T-helper 17 cell (primary cell): ENCODE measurements at places on chromosomes 13 and 19.

- no peak for DNase-seq
These were observed 705.6 kb upstream of the MIR17HG start for GRCh38 chr13:90641884-90642283.

DNA sequence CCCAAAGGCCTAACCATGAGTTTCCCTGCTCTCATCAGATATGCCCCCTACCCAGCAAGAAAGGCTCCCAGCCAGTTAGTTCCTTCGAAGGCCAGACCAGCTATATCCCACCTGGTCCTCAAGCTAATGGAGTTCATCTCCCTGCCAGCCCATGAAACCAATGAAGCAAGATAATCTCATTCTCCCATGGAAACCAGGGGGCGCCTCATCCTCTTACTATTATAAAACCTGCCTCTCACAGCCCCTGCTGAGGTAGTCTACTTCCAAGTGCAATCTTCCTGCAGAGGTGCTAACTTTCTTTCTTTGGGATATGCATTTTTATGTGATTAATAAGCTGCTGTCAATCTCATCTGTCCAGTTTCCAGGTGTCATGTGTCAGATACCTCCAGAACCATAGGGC is 34.0 kb upstream of the ZNF573 start:
- no peak for DNase-seq

- DNase-seq = no peak
These were observed 22.0 kb upstream of the GPR18 start for GRCh38 chr13:99280166-99280565.

GRCh38 chr13:67043901-67044300 is 186.2 kb downstream of the PCDH9 start:
- no peak for DNase-seq

DNA sequence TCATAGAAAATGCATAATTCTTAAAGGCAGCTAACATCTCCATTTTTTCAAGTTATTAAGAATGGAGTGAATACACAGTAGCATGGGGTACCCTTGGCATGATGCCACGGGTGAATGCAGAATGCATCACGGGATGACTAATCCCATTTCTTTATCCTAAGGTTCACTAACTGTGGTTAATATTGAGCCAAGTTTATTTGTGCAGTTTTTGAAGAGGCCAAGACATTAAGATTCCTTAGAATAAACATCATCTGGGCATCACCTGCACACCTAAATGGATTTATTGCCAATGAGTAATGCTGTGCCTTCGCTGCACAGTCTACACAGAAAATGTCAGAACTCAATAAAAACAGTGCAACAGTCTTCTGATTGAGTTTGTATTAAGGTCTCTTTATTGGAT is 333.1 kb downstream of the GPC6 start:
- DNase-seq = no peak

GRCh38 chr19:11269408-11269807 is 7.1 kb upstream of the DOCK6 start:
- DNase-seq = no peak

GRCh38 chr19:50493171-50493570 is 16.5 kb upstream of the GARIN5A start:
- no peak for DNase-seq

DNA sequence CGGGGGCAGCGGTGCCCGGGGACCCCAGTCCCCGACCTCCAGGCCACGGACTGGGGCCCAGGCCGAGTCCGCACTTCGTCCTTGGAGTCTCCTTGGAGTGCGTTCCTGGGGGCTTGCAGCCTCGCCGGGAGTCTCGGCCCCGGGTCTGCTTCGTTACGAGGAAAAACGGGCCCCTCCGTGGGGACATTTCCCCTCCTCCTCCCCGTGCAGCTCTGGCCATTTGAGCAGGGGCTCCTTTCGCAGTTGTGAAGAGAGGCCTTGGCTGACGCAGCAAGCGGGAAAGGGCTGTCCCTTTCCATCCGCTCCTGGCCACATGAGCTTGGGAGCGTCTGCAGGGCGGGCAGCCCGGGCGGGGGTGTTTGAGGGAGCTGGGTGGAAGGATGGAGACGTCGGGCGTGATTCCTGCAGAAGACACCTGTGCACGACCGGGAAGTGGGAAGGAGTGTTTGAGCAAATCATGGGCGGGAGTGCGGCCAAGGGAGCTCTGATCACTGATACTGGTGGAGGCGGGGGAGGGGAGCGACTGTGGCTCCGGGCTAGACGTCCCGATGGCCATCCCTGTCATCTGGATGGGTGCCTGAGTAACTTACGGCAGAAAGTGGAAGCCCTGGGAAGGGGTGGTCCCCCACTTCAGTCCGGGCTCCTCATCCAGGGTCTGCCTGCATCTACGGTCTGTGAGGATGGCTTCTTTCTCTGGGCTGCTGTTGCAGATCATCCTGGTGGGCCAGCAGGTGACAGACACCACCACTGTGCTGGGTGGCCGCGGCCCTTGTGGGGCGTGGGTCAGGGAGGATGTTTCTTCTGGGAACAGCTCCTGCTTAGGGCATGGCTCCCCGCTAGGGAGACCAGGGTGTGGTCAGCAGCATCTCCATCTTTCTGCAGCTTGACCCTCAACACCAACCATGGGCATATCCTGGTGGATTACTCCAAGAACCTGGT is 736 bp downstream of the GPI start:
- DNase-seq = no peak

DNA sequence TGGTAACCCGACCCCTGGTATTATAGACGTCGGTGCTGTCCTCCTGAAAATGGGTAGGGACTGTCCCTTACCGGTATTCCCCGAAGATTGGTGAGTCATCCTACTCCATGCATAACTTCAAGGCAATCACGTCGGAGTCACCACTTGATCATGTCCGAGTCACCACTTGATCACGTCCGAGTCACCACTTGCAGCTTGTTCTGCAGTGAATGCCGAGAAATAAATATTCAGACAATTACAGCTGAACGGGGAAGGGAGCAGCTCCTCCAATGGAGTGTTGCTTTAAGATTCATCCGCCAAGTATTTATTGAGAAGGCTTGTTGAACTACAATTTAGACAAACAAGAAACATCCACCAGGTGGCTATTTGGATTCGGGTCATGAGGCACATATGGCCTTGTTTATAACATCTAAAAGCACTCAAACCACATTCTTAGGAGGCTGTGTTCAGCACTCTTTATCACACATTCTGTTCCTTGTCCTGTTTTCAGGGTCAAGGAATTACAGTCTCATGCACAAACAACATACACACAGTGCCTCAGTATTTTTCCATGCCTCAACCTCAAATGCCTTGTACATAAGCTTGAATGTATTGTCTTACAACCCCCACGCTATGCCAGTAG is 43.1 kb downstream of the ZNF726 start:
- DNase-seq = no peak

- no peak for DNase-seq
These were observed 1.0 kb upstream of the TYROBP start for GRCh38 chr19:35908973-35909683.

DNA sequence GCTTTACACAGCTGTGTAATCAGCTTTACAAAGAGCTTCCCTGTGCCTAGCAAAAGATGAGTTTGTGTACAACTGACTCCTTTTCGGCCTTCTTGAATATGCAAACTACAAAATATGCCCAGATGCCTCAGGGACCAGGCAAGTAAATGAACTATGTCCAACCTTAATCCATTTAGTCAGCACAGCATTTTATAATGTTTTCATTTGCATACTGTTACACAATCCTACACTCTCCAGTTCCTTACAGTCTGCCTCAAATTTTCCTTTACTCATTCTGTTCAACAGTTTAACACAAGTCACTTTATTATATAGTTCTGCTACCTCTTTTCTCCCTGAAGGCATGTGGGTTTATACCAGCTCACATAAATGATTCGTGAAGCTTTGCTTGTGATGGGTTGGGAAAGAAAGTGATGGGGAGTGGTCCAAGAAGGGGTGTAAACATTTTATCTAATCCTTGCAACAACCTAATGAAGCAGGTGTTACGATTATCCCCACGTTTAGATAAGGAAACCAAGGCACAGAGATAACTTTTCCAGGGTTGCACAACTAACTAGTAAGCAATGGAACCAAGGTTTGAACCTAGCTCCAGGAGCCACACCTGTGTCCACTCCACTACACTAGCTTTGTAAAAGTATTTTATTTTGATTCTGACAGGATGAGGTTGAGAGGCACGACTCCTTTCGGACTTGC is 3.3 kb upstream of the USP12 start:
- DNase-seq = no peak
